ENCODE measurements at places on chromosomes 16 and 17.

GRCh38 chr17:41534899-41535546, 6.9 kb upstream of the KRT19 start:
- no peak for DNase-seq

DNA sequence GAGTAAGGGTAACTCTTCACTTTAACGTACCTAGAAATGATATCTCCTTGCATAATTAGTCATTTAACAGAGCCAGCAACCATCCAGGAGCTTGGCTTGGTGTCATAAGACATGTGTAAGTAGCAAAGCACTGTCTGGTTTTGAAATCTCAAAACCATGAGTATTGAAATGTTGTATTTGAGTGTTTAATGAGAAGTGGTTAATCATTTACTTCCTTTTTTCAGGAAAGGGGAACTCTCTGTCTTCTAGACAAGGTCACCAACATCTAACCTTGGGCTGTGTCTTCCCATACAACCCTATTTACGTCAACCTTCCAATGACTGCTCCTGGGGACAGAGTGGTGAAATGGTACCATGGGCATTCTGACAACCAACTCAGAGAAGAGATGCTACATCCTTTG, 27.1 kb downstream of the PMP22 start:
- DNase-seq = no peak

DNA sequence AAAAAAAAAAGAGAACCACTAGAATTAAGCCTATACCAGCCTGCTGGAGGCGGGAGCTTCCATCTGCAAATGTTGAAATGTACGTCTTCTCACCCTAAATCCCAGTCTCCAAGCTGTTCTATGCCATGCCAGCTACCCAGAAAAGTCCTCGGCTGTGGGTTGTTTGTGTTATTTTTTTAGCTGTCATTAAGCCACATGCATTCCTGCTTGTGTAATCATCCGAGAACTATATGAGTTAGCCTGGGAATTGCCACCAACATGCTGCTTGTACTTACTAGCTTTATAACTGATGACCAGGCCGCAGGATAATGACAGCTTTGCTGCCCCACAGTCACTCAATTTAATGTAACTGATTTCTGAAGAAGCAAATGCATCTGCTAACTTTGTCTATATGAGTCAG, 313.9 kb upstream of the SALL1 start:
- no peak for DNase-seq

GRCh38 chr17:16273929-16274339, 56.9 kb downstream of the PIGL start:
- DNase-seq = no peak

All from esophagus squamous epithelium (tissue), 5 donors.